SK-N-SH (cell line): ENCODE measurements at places on chromosomes 1 and 21. TPM values are rescaled to one million over a fixed set of nuclear protein-coding genes. Genes with fewer than 3 reads are reported as not detected.

Gene FAM167B
- polyA plus RNA-seq: 1.2 and 1.6 TPM in 2 replicates

Gene NOS1AP
- polyA plus RNA-seq: 0.03 TPM in 2 replicates

Gene MROH9
- polyA plus RNA-seq: 0.24 and 0.26 TPM in 2 replicates

Gene CDC42
- polyA plus RNA-seq: 113 and 148 TPM in 2 replicates

Gene LYPD8
- polyA plus RNA-seq: 1.5 and 1.6 TPM in 2 replicates

Gene ATAD3C
- polyA plus RNA-seq: 0.38 and 0.49 TPM in 2 replicates

Gene C1orf185
- polyA plus RNA-seq: not detected in 2 replicates

Gene MAD2L2
- 70.0 and 94.0 TPM in 2 replicates for polyA plus RNA-seq

Gene DIRAS3
- polyA plus RNA-seq: 14.7 and 16.6 TPM in 2 replicates

Gene PCP4
- polyA plus RNA-seq: not detected in 2 replicates

Gene STIL
- polyA plus RNA-seq: 4.9 and 5.8 TPM in 2 replicates

Gene MASP2
- polyA plus RNA-seq: not detected in 2 replicates

Gene COL8A2
- polyA plus RNA-seq: 2.6 and 3.1 TPM in 2 replicates

Gene CD101
- 0.08 and 0.16 TPM in 2 replicates for polyA plus RNA-seq

Gene BMP8B
- polyA plus RNA-seq: 0.07 and 0.16 TPM in 2 replicates

Gene DTL
- 9.3 and 12.6 TPM in 2 replicates for polyA plus RNA-seq

Gene KRTAP19-3
- not detected in 2 replicates for polyA plus RNA-seq

Gene PLA2G2D
- polyA plus RNA-seq: not detected in 2 replicates

Gene THEM5
- polyA plus RNA-seq: not detected in 2 replicates

Gene MCOLN3
- not detected in 2 replicates for polyA plus RNA-seq

Gene HSPA6
- polyA plus RNA-seq: 0.07 and 0.10 TPM in 2 replicates

Gene KRTAP6-2
- not detected in 2 replicates for polyA plus RNA-seq

Gene POGZ
- polyA plus RNA-seq: 23.9 and 30.2 TPM in 2 replicates

Gene GJA9
- not detected in 2 replicates for polyA plus RNA-seq

Gene RPTN
- polyA plus RNA-seq: not detected in 2 replicates

Gene TRIM45
- polyA plus RNA-seq: 7.4 and 9.7 TPM in 2 replicates

Gene CHI3L2
- polyA plus RNA-seq: 0.92 and 0.97 TPM in 2 replicates

Gene LY9
- not detected in 2 replicates for polyA plus RNA-seq

Gene TFAP2E
- polyA plus RNA-seq: 0.59 and 0.68 TPM in 2 replicates

Gene PCBP3
- polyA plus RNA-seq: 4.2 and 9.5 TPM in 2 replicates

Gene OLIG2
- polyA plus RNA-seq: not detected in 2 replicates

Gene CALML6
- polyA plus RNA-seq: 0.87 and 1.3 TPM in 2 replicates

Gene SV2A
- polyA plus RNA-seq: 22.7 and 27.6 TPM in 2 replicates

Gene APOBEC4
- polyA plus RNA-seq: not detected in 2 replicates

Gene GBP6
- polyA plus RNA-seq: not detected in 2 replicates

Gene CELA3B
- polyA plus RNA-seq: not detected in 2 replicates

Gene ZNF593OS
- not detected in 2 replicates for polyA plus RNA-seq

Gene SLC44A5
- 4.9 and 7.8 TPM in 2 replicates for polyA plus RNA-seq
